Amniotic epithelial cell (primary cell): ENCODE measurements at places on chromosomes 16 and 17.

DNA sequence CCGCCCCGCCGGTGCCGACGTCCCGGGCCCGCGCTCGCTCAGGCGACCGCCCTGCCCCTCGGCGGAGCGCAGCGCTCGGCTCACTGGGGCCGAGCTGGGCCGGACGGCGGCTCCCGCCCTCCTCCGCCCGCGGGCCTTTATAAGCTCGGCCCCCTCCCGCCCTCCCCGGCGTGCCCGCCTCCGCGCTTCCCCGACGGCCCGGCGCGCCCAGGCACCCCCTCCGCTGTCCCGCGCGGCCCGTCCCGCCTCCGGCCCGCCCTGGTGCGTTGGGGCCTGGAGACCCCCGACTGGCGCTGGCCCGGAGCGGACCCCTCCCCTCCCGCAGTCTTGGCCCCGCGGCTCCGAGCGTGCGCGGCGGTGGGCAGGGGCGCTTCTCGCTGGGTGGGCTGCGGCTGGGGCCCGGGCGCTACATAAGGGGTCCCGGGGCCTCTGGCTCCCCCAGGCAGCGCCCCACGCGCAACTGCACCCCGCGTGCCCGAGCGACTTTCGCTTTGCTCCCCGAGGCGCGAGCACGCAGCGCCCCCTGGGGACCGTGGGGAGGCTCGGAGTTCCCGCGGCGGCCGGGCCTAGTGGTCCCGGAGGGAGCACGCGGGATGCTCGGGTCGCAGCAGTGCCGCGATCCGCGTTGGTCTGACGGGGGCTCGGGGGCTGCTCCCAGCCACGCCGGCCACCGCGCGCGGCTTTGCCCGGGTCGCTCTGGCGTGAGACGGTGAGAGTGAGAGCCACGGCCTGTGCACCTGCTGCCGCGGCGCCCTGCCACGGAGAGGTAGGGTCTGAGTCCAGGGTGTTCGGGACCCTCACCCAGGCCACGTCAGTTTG lies at the start of gene PIEZO1:
Gene PIEZO1 (minus strand): TSS at position 115 of the 819 bp plus-strand sequence. CDS start 256 bp downstream, outside the sequence.
- DNase-seq, result peak; percentile 48

GRCh38 chr16:2470603-2471015 lies 488 bp upstream of the NTN3 start:
- DNase-seq, result no peak

DNA sequence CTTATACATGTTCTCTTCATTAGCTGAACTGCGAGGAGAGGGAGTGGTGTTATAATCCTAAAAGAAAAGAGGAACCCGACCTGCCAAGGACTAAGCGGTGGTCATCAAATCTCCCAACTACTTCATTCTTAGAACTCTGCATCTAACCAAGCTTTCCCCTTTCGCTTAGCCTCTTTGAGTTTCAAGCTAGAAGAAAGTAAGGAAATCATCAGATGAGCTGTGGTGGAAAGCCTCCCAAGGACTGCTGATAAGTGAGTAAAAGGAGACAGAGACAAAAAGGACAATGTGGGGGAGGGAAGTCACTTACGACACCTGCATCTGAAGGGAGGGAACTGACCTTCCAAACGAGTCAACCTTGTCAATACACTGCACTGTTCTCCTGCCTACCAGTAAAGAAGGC lies 121.3 kb downstream of the TRIM37 start:
- no peak for DNase-seq

GRCh38 chr17:15999974-16000827 lies 577 bp downstream of the TTC19 start:
- DNase-seq, result peak; percentile 25

GRCh38 chr16:31916056-31916488 lies 42.5 kb downstream of the ZNF267 start:
- DNase-seq, result no peak

GRCh38 chr17:75008373-75008772 lies 4.1 kb upstream of the MRPL58 start:
- no peak for DNase-seq

DNA sequence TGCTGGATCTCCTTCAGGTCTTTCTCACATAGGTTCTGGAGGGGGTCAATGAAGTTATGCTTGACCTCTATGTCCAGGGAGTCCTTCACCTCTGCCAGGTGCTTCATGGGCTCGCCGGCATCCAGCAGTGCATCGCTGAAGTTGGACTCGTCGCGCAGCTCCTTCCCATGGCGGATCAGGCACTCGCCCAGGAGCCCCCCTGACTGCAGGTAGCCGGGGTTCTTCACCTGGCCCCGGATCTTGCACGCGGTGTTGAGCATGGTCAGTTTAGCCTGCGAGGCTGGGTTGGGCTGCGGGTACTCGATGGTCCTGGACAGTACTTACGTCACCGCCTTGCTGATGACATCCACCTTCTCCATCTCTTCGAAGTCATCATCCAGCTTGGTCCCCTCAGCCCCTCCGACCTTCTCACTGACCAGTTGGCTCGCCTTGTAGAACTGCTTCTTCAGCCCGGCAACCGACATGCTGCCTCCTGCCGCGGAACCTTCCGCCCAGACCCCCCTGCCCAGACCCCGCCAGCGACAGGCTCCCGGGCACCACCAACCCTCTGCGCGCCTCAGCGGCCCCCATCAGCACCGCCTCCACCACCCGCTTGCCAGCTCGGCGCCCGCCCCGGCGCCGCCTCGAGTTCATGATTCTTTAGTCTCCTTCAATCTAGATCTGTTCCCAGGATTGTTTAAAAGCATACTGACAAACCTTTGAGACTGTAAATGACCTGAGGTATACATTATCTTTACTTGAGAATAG lies 99.8 kb downstream of the KPNA2 start:
- DNase-seq, result no peak

- DNase-seq, result peak; percentile 81
Observed at GRCh38 chr17:43591779-43592562, 45.8 kb upstream of the ETV4 start.

DNA sequence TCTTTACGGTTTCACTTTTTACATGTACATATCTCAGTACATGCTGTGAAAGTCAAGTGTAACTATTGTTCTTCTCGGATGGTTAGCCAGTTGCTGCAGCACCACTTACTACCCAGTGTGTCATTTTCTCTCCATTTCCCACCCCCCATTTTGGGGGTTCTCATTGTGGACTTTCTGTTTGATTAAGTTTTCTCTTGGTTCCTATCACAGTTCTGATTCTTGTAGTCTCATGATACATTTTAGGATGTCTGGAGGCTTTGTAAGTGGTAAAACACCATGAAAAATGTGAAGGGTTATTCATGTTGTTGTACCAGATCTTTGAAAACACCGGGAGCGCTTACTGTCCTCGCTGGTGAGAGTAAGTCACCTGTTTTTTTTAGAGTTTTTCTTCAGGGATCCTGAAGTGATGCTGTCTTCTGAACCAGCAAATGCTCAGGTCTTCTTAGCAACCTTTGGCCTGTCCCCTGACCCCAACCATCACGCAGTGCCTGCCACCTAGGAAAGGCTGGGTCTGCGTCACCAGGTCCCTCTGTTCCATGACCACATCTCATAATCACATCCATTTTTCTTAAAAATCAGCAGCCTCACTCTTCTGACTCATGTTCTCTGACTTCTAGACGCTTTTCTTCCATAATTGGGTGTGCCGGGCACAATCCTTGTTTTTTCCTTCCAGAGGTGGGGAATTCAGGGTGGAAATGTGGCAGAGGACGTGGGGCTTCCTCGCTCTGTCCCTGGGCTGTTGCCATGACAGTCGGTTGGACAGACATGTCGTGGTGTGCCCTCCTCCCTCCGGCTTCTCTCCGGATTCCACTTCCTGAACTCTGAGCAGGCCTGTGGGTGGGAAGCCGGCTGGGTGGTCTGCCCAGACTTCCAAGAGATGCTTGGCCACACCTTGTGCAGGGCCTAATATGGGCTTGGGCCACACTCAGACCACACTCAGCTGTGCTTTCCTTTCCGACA lies 102.6 kb downstream of the NTN1 start:
- no peak for DNase-seq

DNA sequence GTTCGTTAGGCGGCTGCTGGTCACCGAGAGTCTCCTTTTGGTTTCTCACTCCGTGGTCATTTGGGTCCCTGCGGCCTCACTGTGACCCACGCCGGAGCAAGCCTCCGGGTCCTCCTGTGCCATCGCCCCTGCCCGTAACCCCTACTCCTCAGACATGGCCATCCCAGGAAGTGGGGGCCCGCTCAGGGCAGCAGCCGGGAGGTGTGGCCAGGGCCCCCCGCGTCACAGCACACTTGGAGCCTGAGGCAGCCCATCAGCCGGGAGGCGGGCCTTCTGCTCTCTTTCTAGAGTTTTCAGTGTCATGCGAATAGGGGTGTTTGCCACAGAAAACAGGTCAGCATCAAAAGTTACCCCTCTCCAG lies 7.9 kb upstream of the WFIKKN1 start:
- DNase-seq, result no peak

DNA sequence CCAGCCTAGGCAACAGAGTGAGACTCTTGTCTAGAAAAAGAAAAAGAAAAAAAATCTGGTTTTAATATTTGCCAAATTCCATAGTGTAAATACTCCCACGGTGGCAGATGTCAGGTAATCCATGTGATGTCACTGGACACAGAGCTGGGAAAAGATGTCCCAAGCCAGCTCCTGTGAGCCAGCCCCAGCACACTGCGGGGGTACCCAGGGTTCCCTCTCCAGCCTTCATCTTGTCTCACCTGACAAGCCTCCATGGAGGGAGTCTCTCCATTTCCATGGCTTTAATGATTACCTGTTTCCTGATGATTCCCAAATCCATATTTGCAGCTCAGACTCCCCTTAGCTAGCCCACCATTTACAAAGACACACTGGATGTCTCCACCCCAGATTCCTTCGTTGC lies 4.6 kb downstream of the CD300LB start:
- no peak for DNase-seq

- no peak for DNase-seq
Observed at GRCh38 chr16:57837305-57838125, 35.2 kb upstream of the KIFC3 start.

DNA sequence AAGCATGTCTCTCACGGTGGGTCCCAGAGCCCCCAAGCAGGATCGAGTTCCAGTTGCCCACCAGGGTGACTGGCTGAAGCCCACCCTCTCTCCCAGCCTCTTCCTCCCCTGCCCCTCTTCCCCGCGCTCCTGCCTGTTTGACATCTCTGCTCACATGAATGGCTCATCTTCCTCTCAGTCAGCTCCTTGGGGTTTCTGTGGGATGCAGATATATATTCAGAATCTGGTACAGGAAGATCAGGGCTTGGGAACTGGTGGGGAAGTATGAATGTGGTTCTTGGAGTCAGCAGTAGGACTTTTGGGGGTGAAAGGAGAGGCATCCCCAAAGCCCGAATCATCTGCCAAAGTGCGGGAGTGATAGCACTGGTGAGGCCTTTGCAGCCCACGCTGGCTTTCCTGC lies 158.9 kb upstream of the CIBAR2 start:
- DNase-seq, result no peak

GRCh38 chr17:38994026-38994425 lies 26.8 kb upstream of the FBXO47 start:
- DNase-seq, result no peak

DNA sequence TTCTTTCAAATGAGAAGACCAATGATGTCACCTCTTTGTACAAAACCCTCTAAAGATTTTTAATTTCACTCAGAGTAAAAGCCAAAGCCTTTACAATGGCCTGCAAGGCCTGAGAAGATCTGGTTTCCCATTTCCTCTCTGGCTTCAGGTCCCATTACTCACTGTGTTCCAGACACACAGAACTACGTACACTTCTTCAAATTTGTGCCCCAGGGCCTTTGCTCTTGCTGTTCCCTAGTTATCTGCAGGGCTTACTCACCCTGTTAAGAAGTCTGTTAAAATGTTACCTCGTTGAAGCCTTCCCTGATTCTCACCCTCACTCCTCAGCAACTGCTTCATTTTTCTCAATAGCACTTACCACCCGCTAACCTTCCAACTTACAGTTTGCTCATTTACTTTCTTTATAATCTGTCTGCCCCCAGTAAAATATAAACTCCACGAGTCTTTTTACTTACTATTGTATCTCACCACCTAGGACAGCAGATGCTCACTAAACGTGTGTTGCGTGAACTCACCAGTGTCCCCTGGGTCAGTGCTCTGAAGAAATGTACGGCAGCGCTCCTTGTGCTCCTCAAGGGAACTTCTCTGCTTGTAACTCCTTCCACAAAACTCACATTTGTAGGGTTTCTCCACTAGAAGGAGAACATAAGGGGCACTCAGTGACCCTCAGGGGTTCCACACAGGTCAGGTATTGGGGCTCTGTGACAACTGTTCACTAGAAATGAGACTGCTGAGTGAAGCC lies 50.2 kb downstream of the GRB7 start:
- DNase-seq, result no peak

GRCh38 chr16:51524070-51524469 lies 373.0 kb upstream of the SALL1 start:
- DNase-seq, result no peak

GRCh38 chr16:67269766-67270165 lies 9.6 kb upstream of the PLEKHG4 start:
- peak; percentile 56 for DNase-seq

GRCh38 chr17:6666077-6666521 lies 14.5 kb downstream of the C17orf100 start:
- DNase-seq, result peak; percentile 74

- DNase-seq, result no peak
Observed at GRCh38 chr17:80910043-80910442, 81.6 kb upstream of the CHMP6 start.

DNA sequence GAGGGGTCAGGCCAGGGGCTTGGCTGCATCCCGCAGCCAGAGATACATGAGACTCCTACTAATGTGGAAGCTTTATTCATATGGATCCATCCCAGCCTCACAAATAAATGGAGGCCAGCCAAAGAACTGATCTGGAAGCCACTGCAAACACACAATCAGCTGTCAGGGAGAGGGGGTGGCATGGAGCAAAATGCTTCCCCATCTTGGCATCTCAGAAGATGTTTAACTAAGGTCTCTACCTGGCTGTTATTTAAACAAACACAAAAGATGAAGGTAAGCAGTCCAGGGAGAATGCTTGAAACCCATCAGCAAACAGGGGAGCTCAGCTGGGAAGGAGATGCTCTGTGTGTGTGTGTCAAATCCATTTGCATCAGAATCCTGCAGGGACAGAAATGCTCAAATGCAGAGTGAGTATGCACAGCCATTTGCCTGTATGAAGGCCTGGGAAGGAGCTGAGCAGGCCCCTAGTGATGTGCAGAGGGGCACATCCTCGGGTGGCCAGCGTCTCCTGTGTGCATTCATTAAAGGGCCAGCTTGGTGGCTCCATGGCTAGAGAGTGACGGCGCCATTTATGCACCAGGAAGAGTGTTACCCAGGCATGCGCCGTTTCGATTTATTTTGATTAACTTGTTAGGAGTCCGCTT lies 34.2 kb upstream of the IRX3 start:
- no peak for DNase-seq

DNA sequence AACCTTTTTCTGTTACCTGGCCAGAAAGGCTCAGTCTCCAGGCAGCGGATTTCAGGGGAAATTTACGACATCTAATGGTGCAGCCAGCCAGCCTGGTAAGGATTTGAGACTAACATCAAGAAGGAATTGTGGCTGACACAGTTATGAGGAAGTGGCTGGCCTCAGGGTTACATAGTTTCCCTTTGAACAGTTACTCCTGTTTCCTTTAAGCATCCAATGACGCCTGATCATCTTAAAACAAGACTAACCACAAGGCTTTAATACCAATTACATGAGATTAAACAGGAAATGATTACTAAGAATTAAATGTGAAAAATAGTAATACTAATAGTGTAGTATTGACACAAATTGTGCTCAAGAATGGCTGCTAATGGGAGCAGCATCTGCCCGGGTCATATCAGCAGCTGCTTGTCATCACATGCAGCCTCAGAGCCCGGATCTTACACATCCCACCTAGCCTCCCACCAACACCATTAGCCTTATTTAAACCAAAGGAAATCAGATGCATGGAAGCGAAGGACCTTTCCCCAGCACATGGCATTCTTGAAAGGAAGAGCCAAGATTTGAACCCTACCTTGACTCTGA lies 431.8 kb downstream of the PMP22 start:
- DNase-seq, result peak; percentile 29

GRCh38 chr17:83203472-83204221 lies 124.2 kb downstream of the METRNL start:
- DNase-seq, result no peak

- peak; percentile 6 for DNase-seq
Observed at GRCh38 chr17:70855401-70856054, 686.2 kb downstream of the KCNJ2 start.
